Spinal cord (tissue), 10 donors: ENCODE measurements at places on chromosomes 11 and 22. TPM values are rescaled to one million over a fixed set of nuclear protein-coding genes. Genes with fewer than 3 reads are reported as not detected.

- DNase-seq = no peak
- H3K36me3 ChIP-seq = no peaks in the 10 kb centered on the region
- peaks cover 52% of the 10 kb centered on the region for H3K4me1 ChIP-seq
Observed at GRCh38 chr22:49533886-49534285, 293.8 kb downstream of the BRD1 start.

PGA5 gene
- 0.33 TPM for total RNA-seq

OR52N5 gene
- not detected for total RNA-seq

CRYAB gene
- 85.2 TPM for total RNA-seq

DNA sequence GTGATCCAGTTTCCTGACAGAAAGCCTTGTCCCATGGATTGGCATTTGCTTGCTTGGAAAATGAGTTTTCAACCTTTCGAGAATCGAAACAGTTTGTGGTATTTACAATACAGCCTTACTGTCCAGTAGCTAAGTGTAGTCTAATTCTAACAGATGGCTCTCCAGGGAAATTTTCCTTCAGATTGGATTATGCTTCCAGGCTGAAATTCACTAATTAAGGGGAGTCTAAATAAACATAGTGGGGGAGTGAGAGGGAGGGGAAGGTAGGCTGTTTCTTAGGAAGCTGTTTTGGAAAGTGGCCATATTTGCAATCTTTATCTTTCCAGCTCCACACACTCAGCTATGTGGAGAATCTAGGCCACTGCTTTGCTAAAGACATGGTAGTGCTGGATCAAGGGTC, 81.3 kb downstream of the SYT9 start:
- H3K4me3 ChIP-seq = no peak overlapping the region
- no peak for DNase-seq
- H3K36me3 ChIP-seq = no peaks in the 10 kb centered on the region
- no peaks in the 10 kb centered on the region for H3K4me1 ChIP-seq
- H3K27ac ChIP-seq = no peak overlapping the region

GRCh38 chr22:27687984-27688545, 113.5 kb downstream of the MN1 start:
- no peak overlapping the region for H3K27ac ChIP-seq
- no peaks in the 10 kb centered on the region for H3K36me3 ChIP-seq
- no peak for DNase-seq
- H3K27me3 ChIP-seq = no peaks in the 10 kb centered on the region
- H3K4me3 ChIP-seq = no peak overlapping the region

DNA sequence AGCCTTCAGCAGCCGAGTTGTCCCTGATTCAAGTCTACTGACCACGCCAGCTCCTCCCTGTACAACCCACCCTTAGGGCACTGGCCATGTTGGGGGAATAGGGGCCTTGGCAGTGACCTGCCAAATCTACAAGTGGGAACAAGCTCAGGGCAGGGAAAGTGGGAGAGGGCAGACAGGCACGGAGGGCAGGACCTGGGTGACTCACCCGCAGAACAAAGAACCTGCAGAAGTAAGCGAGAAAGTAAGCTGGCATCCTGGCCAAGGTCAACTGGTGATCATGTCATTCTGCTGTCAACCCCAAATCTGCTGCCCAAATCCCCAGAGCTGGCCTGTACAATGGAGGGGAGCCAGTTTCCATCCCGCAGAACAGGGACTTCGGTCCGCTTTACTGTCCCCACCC, 7.9 kb upstream of the SCGB1A1 start:
- no peak for DNase-seq
- peaks cover 28% of the 10 kb centered on the region for H3K4me1 ChIP-seq
- no peak overlapping the region for H3K4me3 ChIP-seq
- no peaks in the 10 kb centered on the region for H3K36me3 ChIP-seq

TH gene
- 0.99 TPM for total RNA-seq
